ENCODE measurements at places on chromosomes 12 and 14.

DNA sequence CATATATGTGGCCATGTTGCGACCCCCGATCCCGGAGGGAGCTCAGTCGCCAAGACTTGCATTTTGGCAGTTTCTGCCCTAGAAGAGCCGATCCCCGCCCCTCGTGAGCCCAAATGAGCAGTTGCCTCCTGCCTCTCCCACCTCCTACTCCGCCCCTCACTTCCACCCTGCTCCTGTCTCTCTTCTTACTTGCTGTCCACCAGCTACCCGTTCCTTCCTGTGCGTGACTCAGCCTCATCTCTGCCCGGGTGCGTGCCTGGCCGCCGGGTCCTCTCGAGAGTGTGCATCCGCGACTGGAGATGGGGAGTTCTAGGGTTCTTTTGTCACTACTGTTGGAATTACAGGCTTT lies 585 bp downstream of the GPATCH2L start:
- DNase-seq = no peak

DNA sequence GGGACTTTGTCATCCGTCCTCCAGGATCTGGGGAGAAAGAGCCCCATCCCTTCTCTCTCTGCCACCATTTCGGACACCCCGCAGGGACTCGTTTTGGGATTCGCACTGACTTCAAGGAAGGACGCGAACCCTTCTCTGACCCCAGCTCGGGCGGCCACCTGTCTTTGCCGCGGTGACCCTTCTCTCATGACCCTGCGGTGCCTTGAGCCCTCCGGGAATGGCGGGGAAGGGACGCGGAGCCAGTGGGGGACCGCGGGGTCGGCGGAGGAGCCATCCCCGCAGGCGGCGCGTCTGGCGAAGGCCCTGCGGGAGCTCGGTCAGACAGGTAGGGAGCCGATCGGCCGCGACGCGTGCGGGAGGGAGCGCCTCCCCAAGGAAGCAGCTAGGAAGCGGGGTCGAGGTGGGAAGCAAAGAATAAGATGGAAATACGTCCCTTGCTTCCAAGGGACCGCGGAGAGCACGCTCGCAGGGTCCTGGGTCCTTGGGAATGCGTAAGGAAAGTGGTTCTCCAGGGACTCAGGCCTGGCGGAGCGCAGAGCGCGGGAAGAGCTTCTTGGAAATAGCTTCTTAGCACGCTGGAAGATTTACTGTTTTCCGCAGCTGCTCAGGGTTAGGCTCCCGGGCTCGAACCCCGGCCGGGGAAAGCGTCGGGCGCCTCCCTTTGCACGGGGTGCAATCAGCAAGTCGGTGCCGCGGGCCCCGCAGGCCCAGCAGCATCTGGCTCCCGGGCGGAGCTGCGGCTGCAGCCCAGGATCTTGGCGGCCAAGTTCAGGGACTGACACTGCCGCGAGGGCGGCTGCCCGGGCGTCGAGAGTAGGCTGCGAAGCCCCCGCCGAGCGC lies 457 bp downstream of the SOCS2 start:
- DNase-seq = no peak

DNA sequence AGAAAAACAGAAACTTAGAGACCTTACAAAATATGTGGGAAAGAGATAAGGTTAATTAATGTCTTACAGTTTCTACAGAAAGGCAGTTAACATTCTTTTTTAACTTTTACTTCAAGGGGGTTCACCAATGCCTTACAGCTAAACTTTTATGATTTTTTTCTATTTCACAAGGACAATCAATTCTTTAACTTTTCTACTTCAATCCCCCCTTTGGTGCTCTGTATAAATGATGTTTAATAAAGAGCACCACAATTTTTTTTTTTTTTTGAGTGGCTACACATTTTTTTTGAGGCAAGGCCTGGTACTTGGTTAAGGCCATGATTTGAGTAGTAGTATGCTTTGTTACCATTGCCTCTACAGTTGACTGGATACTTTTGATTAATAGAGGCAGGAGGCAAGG lies 279.6 kb downstream of the PRKD1 start:
- no peak for DNase-seq

DNA sequence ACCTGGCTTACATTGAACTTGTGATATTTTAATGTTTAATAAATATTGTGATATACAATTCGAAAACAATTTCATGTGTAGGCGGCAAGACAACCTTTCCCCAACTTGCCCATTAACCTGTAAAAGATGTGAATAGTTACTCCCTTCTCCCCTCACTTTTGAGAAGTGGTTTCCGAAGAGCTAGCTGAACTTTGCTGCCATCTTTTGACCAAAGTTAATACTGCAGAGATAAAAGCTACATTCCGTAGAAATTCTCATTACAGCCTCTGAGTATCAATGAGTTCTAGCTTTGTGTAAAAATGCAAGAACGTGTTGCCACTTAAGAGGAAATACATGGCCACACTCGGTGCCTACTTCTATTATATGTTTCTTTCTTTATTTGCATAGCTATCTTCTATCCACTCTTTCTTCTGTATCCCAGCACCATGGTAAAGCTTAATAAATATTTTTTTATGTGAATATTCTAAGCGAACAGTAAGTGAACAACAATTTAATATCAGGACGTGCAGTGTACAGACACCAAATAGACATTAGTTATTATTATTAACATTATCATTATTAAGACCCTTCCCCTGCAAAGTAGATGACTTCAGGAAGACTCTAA lies 105.1 kb upstream of the TMEM260 start:
- DNase-seq = peak; percentile 12

- DNase-seq = no peak
Measured at GRCh38 chr14:95725685-95726336, 11.9 kb upstream of the TCL1A start.

- no peak for DNase-seq
Measured at GRCh38 chr12:6116471-6117021, 7.9 kb downstream of the VWF start.

GRCh38 chr14:32428875-32429274 lies 99.8 kb downstream of the AKAP6 start:
- no peak for DNase-seq

DNA sequence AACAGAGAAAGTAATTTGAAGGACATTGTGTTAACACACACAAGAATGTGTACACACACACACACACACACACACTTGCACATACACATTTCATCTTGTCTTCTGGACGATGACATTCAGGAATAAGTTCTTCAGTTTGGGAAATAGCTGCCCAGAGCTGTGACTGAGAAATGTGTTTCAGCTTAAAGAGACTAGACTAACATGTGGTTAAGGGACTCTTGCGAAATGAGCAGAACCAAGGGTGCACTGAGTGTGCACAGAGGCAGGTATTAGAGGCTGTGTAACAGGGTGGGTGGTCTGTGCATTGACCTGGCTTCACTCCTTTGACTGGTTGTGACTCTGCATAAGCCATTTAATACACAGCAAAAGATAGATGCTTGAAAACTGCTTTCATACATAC lies 29.4 kb upstream of the KCNA5 start:
- no peak for DNase-seq

- no peak for DNase-seq
Measured at GRCh38 chr12:95766356-95767019, 24.1 kb downstream of the NTN4 start.

GRCh38 chr12:16198884-16199283 lies 78.6 kb downstream of the SLC15A5 start:
- DNase-seq = peak; percentile 23

DNA sequence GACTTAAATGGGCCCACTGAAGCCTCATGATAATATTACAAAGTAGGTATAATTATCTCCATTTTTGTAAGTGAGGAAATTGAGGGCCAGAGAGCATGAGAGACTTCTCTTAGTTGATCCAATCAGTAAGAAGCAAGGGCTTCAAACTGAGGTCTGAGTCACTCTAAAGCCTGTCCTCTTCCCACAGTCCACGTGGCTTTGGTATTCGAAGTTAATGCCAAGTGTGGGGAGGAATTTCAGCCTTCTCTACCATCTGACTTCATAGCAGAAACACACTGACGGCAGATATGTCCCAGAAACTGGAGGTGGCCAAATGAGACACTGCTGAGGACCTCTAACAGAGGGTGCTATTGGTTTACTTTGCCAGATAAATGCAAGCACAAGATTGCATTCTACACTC lies 114.4 kb upstream of the OVCH1 start:
- DNase-seq = no peak

DNA sequence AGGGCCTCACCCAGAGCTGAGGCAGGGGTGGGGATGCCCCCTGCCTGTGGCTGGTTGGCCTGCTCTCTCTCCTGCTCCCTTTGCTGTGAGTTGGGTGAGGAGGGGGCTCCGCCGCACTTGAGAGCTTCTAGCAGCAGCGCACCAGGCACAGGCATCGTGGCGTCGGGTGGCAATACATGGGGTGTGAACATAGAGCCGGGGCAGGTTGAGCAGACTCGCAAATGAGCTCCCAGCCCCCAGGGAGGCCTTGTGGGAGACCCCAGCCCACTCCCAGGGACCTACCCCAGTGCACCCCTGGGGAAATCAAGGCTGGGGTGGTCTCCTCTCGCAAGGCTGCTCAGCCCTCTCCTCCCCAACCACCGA lies 54.5 kb downstream of the KIF26A start:
- DNase-seq = no peak

DNA sequence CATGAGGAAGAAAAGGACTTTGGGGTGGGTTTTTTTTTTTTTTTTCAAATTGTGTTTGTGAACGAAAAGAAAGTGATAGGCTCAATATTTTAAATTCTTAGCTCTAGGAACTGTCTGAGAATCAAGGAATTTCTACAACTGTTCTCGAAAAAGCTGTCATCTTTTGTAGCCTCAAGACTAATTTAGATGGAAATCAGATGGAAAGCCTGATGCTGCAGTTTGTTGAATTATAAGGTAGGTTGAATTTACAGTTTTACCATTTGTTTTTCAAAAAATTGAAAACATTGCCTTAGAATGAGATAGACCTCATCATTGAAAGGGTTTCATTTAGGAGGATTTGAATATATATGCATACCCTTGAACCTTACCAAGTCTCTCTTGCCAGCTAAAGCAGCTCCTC lies 109.3 kb upstream of the TRHDE start:
- no peak for DNase-seq

- DNase-seq = peak; percentile 98
Measured at GRCh38 chr12:53174881-53175491, 5.5 kb upstream of the ZNF740 start.

- no peak for DNase-seq
Measured at GRCh38 chr14:22846811-22847307, 10.5 kb downstream of the MMP14 start.
